ENCODE measurements at places on chromosomes 11 and 22.

DNA sequence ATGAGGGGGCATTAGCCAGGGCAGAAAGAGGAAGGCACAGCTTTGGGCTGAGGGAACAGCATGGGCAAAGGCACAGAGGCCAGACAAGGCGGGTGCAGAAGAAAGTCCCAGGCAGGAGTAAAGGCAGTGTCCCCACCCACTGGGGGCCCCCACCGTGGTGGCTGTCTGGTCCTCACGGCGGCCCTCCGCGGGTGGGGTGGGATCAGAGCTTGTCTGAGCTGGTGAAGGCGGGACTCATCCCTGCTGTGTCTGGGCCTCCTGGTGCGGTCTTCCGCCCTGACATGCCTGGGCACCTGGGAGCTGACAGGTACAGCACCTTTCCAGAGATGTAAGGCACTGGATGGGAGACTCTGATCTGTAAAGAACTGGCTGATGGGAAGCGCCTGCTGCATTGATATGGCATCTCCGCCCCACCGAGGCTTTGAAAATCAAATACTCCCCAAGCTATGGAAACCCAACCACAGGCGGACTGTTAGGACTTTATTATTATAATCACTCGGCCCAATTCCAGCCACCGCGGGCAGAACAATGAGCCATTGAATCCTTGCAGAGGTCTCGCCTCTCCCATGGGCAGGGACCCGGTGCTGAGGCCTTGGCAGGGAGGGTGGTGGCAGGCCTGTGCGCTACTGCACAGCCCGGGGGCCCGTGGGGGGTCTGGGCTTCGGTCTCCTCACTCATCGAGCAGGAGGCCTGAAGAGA is 14.2 kb upstream of the GNB1L start:
- no peak for DNase-seq

DNA sequence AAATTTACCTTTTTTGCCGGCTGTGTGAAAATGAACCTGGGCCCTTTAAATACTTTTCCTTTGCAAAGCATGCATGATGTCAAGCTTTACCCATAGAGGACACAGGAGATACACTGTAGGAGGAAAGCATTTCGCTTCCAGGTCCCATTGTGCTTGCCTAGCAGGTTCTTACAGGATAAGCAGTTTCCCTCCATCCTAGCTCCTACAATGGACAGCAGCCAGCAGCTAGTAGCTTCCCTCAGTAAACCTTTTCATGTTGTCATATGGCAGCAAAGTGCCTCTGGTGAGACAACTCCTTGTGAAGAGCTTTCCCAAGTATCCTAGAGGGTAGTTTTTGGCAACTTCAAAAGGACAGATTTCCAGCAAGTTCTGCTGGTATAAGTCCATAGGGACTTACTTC is 78.4 kb downstream of the RBFOX2 start:
- no peak for DNase-seq

DNA sequence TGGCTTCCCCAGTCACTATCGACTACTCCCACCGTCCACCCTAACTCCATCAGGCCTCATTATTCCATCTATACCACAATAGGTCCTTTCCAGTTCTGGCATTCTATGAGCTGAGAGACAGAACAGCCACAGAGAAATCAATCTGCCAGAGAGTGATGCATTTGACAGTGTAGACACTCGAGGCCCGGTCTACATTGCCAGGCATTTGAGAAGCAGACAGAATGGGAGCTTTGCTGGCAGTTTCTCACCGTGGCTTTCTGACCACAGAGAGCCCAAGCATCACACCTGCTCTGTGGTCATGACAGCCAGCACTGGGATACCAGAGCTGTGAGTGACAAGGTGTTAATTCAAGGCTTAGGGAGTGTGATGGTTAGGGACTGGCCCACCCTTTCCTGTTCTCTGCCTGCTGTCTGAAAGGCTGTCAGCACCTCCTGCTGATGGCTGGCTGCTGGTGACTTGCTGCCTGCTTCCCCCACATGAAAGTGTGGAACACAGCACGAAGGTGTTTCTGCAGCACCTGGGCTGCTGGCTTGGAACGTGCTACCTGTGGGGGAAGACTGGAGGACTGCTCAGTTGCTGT is 137.8 kb downstream of the KIRREL3 start:
- no peak for DNase-seq

- DNase-seq, result no peak
Measured at GRCh38 chr11:11968511-11969280, 39.7 kb downstream of the DKK3 start.

- DNase-seq, result no peak
Measured at GRCh38 chr11:108035690-108036089, 27.0 kb downstream of the CUL5 start.

GRCh38 chr11:60700689-60701468 is 1.5 kb downstream of the MS4A8 start:
- DNase-seq, result no peak

DNA sequence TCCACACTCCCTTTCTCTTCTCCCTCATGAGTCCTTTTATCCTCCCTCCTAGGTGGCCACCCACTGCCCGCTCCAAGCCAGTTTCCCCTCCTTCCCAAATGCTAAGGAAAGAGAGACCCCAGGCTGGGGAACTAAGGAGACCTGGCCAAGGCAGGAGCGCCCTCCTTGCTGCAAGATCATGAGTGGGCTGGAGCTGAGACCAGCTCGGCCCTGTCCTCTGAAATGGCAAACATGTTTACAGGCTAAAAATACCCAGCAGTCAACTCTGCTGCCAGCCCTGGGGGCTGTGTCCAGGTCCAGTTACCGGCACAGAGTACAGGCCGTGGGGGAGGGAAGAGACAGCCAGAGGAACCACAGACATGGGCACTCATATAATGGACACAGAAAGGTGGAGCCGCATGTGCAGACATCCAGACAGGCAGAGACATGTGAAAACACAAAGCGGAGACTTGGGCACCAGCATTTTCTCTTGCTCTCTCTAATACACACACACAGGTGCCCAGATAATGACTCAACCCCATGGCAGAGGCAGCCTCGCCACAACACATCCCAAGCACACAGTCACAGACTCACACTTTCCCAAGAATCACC is 1.2 kb upstream of the AHNAK start:
- DNase-seq, result no peak

DNA sequence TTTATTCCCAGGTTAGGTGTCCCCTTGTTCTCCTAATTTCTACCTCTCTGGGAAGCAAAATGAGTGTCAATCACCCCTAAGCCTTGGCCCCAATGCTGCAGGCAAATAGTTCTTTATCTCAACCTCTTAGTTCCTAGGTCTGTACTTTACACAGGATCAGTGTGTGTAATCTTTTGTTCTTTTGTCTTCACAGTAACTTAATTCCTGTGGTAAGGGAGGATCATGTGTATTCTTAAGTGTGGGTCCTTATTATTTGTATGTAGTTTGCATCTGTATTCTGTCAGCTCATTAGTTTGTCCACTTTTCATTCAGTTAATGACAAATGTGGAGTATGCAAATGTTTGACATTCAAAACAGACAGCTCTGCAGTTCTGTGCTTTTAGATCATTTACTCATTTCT is 166.7 kb downstream of the FAT3 start:
- DNase-seq, result no peak

- no peak for DNase-seq
Measured at GRCh38 chr11:104073950-104074705, 37.7 kb downstream of the DDI1 start.

DNA sequence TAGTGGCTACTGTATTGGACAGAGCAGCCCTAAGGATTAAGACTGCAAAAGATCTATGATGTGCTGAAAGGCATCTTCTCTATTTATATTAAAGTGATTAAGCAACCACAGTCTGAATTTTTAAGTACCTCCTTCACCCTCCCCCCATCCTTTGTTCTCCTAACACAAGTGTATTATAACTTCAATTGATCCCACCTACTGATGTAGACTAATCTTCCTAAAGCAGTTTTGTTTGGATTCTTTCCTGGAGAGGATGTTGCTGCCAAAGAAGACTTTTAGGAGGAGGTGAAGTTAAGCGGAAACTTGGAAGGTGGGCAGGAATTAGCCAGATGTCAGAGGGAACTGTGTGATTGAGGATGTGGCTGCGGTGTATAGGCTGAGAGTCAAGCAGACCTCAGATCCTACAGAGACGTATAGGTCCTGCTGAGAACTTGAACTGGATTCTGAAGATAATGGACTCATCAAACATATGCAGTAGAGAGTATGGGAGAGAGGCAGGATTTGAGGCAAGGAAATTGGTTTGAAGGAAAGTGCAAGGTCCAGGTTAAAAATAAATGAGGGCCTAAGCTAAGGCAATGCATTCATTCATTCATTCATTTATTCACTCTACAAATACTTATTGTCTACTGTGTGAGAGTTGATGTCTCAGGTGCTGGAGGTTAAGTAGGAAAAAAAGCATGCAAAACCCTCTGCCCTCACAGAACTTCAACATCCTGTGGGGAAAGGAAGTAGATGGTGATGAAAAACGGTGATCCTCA is 5.2 kb upstream of the RASSF10 start:
- no peak for DNase-seq

GRCh38 chr22:20866736-20867135 is 7.9 kb downstream of the SNAP29 start:
- no peak for DNase-seq

DNA sequence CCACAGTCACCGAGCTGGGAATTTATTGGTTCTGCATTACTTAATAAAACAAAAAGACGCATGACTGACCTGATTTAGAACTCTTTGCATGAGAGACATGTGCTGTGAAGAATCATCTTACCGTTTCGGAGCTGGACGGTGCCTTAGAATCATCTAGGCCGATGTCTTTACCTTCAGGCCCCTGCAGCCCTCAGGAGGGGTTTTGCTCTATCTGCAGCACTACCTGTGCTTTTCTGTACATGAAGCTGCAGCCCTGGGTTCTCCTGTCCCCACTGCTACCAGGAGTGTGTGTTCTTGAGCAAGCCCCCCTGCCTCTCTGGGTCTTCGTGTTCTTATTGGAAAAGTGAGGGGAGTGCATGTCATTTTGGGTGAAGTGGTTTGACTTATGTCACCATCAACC is 94.0 kb upstream of the OR4B1 start:
- DNase-seq, result no peak

DNA sequence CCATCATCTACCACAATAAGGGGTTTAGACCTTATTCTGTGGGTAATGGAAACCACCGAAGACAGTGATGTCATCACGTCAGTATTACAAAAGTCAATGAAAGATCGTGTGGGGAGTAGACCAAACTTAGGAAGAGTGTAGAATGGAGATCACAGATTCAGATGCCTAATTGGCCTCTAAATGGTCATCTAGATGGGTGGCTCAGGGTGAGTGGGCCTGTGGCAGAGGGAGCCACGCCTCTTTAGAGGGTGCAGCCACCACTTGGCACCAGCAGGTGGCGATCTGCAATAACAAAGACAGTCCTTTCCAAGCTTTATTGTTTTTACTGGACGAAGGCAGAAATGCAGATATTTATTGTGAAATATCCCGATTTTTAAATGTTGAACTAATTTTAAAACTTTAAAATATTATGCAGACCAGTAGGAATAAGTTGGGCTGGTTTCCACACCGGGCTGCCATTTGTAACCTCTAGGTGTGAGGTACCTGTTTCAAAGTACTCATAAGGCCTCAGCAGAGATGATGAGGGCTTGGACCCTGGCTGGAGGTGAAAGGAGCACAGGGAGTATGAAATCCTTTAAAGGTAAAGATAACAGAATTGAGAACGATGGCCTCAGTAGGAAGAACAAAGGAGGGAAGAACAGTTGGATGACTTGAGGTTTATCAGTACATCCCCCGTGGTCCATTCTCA is 222.0 kb downstream of the DBX1 start:
- no peak for DNase-seq

- no peak for DNase-seq
Measured at GRCh38 chr22:22895776-22896445, 8.3 kb downstream of the IGLL5 start.

DNA sequence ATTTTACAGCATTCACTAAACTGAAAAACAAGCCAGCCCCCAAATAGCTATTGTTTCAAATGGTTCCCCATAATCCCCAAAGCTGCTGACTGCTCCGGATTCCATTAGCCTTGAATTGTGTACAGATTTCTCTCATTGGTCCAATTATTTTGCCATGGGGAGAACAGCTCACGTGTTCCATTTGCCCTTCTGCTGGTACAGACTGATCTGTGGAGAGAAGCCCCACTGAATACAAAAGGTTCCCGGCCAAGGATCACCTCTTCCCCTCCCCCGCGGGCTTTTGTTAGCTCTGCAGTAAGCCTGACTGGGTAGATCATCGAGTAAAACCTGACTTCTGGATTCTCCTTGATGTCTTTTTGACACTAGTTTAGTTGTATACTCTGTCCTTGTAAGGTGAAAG is 9.1 kb upstream of the MAPK8IP1 start:
- no peak for DNase-seq

- no peak for DNase-seq
Measured at GRCh38 chr22:46934746-46935491, 172.5 kb downstream of the TBC1D22A start.

- no peak for DNase-seq
Measured at GRCh38 chr22:21803811-21804249, 63.6 kb downstream of the MAPK1 start.

- DNase-seq, result no peak
Measured at GRCh38 chr11:61739413-61739812, 13.0 kb upstream of the MYRF start.

GRCh38 chr22:38461414-38462081 is 6.3 kb upstream of the KDELR3 start:
- peak; percentile 22 for DNase-seq

GRCh38 chr11:88535916-88536547 is 198.5 kb upstream of the CTSC start:
- DNase-seq, result no peak

GRCh38 chr11:119307219-119307618 is 9.7 kb downstream of the MCAM start:
- DNase-seq, result no peak

- DNase-seq, result no peak
Measured at GRCh38 chr11:80196932-80197554, 756.2 kb upstream of the TENM4 start.

DNA sequence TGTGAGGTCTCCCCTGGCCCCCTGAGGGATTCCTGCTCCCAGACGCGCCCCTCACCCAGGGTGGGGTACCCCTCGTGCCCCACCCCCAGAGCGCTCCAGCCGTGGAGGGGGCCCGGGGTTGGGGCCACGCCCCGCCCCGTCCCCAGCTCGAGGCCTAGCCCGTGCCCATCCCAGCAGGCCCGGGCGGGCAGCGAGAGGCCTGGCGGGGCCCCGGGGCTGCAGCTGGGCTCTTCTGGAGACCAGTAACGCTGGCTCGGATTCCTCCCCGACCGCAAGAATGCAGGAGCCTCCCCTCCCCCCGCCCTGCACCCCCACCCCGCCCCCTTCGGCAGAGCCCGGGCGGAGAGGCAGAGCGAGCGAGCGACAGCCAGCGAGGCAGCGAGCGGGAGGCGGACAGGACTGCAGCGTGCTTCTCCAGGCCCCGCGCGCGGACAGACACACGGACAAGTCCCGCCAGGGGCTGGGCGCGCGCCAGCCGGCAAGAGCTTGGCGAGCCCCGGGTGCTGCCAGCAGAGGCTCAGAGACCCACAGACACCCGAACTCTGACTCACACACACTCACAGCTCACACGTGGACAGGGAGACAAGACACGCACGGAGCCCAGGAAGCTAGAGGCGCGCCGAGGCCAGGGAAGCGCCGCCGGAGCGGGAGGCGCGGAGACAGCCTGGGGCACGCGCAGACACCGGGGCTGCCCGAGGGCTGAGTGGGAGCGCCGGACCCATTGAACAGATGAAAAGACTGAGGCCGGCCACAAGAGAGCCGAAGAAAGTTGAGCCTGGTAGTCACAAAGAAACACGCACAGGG is 15.2 kb downstream of the BCL9L start:
- DNase-seq, result no peak

Data from stimulated activated CD4-positive, alpha-beta T cell treated with anti-CD3 and anti-CD28 coated beads, Interleukin-1b, Interleukin-23, amount 100 ng/mL, for 1 hour (primary cell).